ENCODE measurements at places on chromosomes 12 and 14.

DNA sequence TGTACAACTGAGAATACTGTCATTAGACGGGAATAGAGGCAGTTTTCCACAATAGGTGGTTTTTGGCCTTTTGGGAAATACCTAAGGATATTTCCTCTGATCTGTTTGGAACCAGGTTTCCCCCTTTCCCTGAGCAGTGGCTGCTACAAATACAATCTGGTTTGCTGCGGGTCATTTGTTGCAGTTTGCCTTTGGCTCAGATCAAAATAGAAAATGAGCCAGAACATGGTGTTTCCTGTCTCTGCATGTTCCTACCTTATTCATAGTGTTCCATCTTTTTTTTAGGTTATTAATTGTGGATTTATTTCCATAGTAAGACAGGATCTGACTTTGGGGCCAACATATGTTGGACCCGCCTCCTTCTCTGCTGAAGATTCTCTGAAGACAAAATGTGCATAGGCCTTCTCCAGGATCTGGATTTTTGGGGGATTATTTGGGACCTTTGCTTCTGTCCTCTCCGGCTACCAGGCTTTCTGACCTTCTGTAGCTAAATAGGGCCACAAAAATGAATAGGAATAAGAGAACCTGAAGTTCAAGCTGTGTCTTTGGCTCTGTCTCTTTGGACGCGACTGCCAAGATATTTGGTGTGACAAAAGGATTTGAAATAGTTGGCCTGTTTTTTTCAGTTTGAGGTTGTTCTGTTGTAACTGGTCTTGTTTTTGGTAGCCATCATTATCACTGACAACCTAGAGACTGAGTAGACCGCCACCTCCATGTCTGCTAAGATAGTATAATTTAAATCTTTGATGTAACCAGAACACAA lies 146.9 kb downstream of the PRKCH start:
- DNase-seq = no peak

GRCh38 chr12:88658009-88658408 lies 77.7 kb upstream of the KITLG start:
- DNase-seq = no peak

- no peak for DNase-seq
These were observed 8.6 kb downstream of the ATF1 start for GRCh38 chr12:50772470-50772869.

DNA sequence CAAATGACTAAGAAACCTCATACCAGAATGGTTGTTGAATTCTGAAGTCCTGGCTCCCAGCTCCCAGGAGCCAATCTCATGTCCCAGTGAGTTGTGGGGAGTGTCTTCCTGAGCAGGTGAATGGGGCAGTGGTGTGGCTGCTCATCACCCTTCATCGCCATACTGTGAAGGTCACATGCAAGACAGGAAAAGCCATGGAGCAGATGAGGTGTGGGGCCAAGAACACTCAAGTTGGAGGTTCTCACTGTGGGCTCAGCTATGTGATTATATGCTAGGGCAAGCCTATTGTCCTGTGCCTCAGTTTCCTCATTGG lies 16.6 kb upstream of the TSPAN11 start:
- no peak for DNase-seq

- DNase-seq = peak; percentile 61
These were observed 20.0 kb downstream of the CKAP4 start for GRCh38 chr12:106227641-106228319.

GRCh38 chr12:93539821-93540220 lies 32.7 kb upstream of the SOCS2 start:
- DNase-seq = no peak

GRCh38 chr14:33118668-33119067 lies 180.0 kb downstream of the NPAS3 start:
- no peak for DNase-seq

GRCh38 chr12:89040146-89040964 lies 311.9 kb downstream of the DUSP6 start:
- peak; percentile 46 for DNase-seq

- no peak for DNase-seq
These were observed 4.5 kb upstream of the NANOG start for GRCh38 chr12:7784701-7785100.

GRCh38 chr14:88003425-88003824 lies 1.5 kb upstream of the GPR65 start:
- no peak for DNase-seq

DNA sequence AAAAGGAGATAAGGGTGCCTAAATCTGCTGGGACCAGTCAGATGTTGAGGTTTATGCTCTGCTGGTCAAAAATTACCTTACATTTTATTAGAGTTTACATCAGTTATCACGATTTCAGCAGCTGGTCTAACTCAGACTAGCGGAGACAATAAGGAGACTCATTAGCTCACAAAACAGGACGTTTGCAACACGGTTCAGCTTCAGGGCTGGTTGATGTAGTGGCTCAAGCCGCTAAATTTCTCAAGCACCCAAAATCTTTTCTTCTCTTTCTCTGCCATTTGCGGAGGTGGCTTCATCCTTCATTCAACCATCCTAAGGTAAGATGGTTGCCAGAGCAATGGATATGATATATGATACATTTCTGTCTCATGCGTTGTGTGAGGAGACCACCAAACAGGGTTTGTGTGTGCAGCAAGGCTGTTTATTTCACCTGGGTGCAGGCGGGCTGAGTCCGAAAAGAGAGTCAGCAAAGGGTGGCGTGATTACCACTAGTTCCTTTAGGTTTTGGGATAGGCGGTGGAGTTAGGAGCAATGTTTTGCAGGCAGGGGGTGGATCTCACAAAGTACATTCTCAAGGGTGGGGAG lies 30.3 kb upstream of the CLIP1 start:
- no peak for DNase-seq

DNA sequence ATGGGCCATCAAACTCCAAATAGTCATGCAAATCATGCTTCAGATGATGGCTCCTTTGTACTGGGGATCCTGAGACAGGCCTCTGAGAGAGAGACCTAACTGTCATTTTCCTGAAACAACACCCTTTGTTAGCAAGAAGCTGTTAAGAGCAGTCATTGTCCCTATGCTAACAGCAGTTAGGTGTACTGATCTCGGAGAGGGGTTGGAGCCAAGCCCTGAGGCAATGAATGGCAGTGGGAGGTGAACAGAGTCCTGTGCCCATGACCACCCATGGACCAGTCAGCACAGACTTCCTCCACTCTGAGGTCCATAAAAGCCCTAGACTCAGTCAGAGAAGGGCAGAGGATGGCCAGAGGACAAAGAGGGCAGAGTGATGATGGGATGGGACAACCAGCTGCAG lies 747.6 kb upstream of the LRFN5 start:
- no peak for DNase-seq

GRCh38 chr12:80634903-80635302 lies 72.5 kb upstream of the MYF6 start:
- DNase-seq = no peak

DNA sequence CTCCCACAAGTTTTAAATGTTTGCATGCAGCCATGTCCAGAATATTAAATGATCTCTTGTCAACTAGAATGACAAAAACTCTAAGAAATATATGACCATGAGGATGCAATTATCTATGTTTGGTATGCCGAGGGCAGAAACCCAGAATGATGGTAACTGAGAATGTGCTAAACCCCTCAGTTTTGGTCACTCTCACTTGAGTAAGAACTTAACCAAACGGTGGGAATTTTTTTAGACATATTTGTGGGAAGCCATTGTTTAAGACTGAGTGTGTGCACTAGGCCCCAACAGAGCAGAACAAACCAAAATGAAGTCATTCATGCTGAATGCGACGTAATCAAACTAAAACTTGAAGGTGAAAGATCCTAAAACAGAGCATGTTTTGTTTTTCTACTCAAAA lies 1927.9 kb upstream of the SEL1L start:
- DNase-seq = no peak

DNA sequence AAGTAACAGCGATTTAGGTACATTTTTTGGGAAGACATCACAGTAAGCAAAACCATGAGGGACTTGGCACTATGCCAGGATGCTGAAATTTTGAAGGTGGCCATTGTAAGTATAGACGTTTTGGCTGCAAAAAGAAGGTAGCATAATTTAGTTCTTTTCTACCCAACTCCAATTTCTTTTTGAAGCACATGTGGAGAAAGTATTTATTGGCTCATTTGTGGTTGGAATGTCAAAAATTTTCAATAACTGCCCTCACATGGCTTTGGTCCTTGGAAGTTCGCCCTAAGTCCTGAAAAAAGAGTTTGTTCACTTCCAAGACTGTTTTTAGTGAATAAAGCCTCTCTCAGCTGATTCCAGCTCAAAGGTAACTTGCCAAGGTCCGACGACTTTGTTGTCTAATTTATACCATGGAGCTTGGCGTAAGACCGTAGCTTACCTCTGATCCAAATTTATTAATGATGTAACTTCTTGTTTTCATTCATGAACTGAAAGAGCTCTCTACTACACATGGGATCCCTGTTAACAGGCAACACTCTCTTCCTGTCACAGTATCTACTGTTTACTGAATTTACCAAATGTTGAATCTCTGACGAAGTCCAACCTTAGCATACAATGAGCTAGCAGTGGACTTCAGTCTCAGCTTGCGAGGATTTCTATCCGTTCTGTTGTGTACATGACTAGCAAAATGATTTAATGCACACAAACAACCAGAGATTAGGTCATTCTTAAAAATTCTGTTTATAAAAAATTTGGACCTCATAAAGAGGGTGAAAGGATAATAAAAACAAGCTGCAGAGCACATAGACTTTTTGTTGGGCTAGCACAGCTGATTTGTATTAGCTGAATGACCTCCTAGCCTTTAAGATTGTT lies 49.0 kb downstream of the MSRB3 start:
- DNase-seq = no peak

DNA sequence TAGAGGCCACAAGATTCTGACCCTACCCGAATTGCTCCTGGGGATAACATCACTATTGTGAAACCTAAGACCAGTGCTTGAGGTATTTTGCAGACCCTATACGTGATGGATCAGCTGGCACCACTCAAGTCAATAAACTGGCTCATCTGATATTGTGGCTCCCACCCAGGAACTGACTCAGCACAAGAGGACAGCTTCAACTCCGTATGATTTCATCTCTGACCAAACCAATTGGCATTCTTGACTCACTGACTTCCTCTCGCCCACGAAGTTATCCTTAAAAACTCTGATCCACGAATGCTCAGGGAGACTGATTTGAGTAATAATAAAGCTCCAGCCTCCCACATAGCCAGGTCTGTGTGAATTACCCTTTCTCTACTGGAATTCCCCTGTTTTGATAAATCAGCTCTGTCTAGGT lies 1036.1 kb upstream of the TMEM132C start:
- no peak for DNase-seq

- DNase-seq = no peak
These were observed 188.3 kb downstream of the DAD1 start for GRCh38 chr14:22400655-22401259.

DNA sequence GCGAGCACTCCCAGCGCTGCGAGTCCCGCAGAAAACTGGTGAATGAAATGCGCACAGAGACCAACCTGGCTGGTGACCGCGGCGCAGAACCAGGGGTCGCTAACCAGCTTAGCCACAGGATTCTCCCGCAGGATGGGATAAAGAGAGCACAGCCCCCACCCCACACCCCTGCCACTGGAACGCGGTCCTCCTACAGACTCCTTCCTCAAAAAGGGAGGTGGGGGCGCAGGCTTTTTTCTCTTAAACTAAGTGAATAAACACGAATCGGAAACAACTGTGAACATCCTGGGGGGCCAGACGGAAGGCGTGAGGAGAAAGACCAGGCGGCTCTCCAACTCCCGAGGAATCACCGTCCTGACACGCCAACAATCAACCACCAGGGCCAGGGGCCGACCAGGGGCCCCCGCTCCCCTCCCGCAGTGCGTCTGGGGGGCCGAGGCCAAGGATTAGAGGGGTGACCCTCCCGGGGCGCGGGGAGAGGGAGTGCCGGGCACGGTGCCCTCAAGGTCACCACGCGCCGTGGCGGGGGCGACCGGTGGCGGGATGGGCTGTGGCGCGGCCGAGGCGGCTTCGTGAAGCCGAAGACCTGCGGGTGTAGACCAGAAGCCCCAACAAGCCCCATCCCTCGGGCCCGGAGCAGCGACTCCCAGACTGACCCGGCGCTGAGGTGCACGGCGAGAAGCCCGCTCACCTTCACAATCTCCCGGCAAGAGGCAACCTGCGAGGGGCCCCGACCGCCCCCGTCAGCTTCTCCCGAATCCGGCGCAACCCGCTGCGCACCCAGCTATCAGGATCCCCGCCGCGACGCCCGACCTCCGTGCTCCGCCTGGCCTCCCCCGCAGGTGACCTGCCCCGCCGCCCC lies 704 bp downstream of the ATP2B1 start:
- peak; percentile 38 for DNase-seq

DNA sequence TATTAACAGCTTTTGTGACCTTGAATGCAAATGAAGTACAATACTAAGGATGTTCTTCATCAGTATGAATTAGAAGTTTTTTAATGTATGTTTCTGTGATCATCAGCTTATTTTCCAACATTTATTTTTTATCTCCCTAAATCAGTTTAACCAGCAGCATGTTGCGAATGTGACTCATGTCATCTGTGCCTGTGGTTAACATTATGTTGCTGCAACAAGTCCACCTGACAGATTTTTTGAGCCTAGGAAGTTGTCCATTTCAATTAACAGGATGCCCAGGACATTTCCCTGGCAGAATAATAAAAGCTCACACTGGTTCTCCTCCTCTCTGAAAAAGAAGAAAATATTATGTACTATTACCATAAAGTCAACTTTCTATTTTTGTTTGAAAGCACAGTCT lies 155.5 kb downstream of the SYT1 start:
- DNase-seq = no peak

DNA sequence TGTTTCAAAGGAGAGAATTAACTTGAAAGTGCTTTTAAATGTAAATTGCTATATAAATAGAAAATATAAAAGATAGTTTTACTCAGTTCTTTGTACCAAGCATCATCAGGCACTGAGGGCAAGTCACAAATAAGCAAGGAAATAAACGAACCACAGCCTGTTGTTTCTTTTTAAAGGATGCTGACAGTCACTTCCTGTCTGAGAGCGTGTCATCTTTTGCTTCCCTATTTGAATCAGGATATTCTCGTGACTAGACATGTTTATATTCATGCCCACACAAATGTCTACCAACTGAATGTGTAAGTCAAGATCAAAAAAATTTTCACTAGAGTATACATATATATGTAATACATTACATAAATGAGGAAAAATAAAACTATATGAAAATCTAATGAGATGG lies 31.4 kb upstream of the SLC2A13 start:
- DNase-seq = no peak

DNA sequence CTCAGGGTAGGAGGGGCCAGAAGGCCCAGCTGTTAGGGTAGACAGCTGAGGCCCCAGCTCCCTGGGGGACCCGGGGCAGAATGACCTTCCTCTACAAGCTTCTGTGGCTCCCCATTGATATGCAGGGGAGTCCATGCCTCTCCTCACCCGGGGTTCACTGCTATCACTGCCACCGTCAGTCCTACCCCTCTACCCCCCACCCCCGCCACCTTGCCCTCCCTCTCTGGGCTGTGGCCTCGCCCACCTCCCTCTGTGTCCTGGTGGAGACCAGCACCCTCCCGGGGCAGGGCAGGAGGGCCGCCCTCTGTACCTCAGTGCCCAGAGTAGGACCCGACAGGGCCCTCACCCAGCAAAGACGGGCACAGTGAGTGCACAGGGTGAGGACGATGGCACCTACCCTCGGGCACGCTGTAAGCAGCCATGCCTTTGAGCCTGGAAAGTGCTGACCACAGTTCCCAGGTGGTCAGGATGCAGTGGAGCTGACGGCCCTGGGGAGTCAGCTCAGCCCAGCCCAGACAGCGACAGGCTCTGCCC lies 88.4 kb upstream of the SFSWAP start:
- DNase-seq = no peak
